ENCODE measurements at places on chromosomes 5 and 9.
A peak's percentile ranks its signal among the peaks of the same experiment; 100 is the strongest.

GRCh38 chr9:108086624-108087023 is 597.1 kb upstream of the KLF4 start:
- no peak for DNase-seq

DNA sequence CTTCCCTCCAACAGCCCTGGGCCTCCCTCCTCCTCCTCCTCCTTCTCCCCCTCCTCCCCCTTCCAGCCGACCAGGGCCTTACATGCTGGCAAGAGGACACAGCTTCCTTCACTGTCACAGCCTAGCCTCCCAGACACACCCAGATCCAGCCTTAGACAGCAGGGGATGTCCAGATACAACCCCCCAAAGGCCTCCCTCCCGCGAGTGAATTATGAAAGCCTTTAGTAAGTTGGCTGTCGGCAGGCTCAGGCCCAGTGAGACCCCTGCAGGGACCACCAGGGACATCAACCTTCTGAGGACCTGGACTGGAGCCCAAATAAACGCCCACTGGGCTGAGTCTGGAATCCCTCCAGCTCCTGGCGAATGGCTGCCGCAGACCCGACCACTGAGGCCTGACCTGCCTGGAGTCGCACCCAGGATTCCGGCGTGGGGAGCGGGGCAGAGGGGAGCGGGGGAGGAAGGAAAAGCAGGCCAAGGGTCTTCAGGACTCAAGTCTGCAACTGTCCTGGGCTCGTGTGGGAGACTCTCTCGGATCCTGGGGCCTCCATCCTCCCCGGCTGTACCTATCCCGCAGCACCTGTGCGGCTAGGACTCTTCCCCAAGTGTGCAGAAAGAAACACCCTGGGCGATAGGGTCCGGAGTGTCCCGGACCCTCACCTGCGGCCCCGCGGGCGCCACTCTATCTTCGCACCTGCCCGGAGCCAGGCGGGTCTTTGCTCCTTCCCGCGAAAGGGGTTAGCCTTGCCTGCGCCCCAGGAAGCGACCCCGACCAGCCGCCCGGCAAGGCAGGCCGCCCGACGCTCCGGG is 705 bp downstream of the SEPTIN8 start:
- DNase-seq = no peak

DNA sequence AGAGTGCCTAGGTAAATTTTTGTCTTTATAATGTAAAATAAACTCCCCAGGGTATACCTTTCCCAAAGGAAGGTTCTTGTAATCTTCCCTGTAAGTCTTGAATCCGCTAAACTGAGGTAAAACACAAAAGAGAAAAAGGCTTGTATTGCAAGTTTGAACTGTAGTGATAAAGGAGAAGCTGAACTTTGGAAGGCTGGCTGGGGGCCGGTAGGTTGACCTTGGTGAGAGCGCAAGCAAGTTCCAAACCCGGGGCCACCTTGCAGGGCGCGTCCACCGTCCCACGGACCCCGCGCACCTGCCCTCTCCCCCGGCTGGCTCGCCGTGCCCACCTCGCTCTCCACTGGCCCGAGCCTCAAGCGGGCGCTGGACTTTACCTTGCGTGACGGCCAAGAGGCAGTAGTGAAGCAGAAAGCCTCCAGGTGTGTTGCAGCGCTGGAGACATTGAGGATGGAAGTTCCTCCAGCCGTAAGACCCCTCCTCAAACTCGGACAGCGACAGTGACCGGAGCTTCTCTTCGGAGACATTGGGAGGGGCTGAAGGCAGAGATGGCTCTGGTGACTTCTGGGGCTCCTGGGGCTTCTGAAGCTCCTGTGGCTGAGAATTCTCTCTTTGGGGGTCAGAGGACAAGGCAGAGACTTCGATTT is 428 bp downstream of the SLCO4C1 start:
- DNase-seq = no peak

- no peak for DNase-seq
These were observed 207.7 kb downstream of the FRMD3 start for GRCh38 chr9:83330207-83331196.

DNA sequence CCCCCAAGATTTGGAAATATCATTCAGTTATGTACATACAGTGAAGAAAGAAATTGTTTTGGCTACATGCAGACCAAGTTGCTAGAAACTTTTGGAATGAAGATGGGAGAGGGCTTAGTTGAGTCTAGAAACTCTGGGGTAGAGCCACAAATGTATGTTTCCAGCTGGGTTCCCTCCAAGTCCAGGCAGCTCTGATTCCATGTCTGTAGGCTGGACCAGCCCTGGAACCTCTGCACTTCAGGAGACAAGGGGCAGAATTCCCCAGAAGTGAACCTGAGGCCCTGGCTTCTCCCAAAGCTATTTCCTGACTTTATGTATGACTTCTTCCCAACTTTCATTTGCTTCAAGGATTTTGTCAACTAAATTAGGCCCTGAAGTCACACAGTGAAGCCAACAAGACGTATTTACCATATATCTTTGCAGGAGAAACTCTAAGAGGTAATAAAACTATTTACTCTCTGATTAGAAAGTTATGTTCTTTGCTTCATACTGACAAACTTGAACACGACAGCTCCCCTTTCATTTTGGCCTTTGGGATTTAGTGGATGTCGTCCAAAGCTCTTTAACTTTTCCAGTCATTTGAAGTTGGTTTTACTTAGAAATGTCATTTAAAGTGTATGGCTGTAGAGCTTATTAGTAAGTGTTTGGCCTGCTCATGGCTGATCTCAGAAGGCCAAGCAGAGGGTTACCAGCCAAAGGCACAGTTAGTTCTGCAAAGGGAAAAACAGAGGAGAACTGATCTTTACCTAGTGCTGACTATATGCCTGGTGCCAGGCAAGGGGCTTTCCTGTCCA is 152.0 kb upstream of the SLC28A3 start:
- no peak for DNase-seq

DNA sequence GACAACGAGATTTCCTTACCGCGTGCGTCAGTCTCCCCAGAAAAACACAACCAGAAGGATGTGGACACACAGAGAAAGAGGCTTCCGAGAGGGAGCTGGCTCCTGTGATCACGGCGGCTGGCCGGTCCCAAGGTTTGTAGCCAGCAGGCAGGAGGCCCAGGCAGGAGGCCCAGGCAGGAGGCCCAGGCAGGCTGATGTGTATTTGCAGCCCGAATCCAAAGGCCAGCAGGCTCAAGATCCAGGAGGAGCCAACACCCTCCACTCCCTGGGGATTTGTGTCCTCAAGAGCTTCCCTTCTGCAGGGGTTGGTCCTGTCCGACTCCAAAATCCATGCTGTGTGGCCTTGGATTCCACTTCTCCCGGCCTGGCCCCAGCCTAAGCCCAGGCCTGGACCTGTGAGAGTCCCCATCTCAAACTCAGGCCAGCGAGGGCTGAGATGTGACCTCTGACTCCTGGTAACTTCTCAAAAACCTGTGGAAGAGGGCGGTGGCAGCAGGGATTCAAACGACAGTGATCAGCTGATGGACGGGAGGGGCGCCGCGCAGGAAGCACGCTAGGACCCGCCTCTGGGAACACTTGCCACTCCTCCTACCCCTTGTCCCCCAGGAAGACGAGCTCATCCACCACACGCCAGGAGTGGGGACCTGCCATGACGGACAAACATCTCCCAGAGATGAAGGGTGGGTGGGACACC is 75.0 kb upstream of the PPP1R26 start:
- no peak for DNase-seq

GRCh38 chr5:72441862-72442540 is 65.2 kb downstream of the ZNF366 start:
- DNase-seq = no peak

GRCh38 chr5:125578551-125578950 is 832.1 kb upstream of the ZNF608 start:
- no peak for DNase-seq

GRCh38 chr9:98755006-98755618 is 41.2 kb downstream of the ANKS6 start:
- DNase-seq = no peak

DNA sequence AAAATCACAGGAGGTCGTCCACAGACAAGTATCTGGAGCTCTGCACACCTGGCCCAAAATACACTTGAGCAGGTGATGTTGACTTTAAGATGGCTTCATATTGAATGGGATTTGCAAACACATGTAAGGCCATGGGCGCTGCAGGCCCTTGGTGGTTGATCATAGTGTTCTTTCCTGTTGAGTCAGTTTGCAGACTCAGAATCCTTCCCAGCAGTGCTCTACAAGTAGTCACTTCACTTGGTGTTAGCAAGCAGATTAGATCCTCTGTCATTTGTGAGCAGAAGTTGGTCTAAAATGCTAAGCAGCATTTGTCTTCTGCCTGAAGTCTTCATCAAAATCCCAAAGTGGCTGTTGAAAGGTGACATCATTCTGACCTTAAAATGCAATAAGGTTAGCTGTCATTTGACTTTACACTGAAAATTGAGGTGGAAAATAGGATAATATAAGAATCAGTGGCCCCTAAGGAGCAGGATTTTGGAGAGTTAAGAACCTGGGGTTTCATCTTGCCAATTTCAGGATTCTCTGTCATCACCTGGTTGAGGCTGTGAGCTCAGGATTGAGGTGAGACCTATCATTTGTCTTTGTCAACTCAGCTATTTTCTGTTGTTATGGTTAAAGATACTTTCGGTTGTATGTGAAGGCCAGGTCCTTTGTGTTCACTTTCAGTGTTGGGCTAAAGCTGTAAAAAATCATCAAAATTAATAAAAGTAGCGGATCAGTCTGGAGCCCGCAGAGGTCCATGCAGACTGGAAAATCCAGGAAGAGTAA is 114.5 kb downstream of the LRRC70 start:
- no peak for DNase-seq

GRCh38 chr9:129693741-129694140 is 28.3 kb downstream of the PRRX2 start:
- no peak for DNase-seq

DNA sequence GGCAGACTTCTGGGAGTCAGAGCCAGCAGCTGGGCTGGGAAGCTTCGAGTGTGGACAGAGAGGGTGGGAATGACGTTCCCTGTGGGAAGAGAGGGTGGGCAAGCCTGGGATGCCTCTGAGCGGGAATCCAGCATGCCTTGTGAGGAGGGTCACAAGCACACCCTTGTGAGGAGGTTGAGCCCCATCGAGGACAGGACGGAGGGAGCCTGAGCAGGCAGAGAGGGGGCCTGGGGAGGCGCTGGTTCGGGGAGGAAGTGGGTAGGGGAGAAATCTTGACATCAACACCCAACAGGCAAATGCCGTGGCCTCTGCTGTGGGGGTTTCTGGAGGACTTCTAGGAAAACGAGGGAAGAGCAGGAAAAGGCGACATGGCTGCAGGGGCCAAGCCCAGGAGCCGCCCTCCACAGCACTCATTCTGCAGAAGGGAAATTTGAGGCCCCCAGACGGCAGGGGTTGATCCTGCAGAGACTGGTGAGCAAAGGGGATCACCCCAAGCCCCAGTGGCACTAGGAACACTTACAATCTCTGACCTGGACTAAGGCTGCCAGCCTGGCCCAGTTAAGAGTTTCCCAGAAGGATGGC is 1.1 kb upstream of the IL13 start:
- no peak for DNase-seq

- DNase-seq = peak; percentile 100
These were observed at the start of the genes BAG1 and CHMP5 for GRCh38 chr9:33264473-33265177. BAG1 (minus strand) TSS chr9:33264708. CHMP5 (plus strand) TSS chr9:33265049; CDS start chr9:33265079, 30 bp downstream.

DNA sequence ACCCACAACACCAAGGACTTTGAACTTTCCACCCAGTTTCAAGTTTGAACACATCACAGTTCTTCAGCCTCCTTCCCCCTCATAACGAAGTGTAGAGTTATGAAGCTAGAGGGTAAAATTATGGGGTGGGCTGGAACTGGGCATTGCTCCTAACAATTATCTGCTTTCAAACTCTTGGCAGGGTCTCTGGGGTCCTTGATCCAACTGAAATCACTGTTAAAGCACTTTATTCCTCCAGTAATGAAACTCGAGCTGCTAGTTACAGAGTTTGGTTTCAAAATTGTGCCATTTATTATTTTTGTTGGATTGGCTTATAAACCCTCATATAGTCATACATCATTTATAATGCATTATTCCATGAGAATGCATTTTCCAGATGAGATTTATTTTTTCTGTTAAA is 158.5 kb downstream of the RGS3 start:
- DNase-seq = no peak

GRCh38 chr9:92349771-92350739 is 24.3 kb downstream of the CENPP start:
- DNase-seq = no peak

- no peak for DNase-seq
These were observed 1.5 kb downstream of the FAM78A start for GRCh38 chr9:131274674-131275331.

DNA sequence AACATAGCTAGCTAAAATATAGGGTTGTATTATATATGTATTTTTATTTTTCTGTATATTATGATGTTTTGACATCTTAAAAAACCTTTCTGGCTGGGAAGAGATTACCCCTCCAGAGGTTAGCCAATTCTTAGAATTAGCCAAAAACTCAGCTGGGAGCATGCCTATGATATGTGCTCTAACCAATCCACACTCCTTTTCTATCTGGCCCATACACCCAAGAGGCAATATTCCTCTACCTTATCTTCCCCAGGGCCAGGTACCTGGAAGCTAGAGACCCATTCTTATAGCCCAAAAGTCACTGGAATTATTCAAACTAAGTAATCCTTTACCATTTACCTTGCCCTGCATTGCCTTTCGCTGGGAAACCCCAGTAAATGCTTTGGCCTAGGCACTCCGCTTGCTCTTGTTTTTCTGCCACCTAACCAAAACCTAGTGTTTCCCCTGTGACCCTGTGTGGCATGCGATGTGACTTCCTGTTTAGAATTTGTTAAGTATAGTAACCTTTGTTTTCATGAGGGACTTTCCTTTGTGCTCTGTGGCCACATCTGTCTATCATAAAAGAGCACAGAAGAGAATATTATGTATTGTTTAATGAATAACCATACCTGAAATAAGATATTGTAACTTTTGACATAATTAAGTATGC is 37.4 kb downstream of the CSNK1G3 start:
- peak; percentile 34 for DNase-seq

DNA sequence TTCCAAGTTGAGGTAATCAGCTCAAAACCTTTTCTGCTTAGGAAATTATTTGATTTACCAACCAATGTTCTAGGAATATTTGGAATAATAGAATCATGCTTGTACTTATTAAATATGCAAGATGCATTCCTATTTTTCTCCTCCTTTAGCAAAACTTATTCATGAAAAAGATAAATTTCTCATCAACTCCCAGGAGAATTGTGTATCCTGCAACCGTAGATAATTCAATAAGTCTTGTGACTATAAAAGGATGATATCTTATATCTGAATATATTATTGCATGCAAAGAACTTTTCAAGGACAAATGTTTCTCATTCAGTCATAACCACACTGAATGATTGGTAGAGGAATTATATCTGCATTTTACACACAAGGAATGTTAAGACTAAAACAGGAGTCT is 84.9 kb upstream of the CCNG1 start:
- DNase-seq = no peak

DNA sequence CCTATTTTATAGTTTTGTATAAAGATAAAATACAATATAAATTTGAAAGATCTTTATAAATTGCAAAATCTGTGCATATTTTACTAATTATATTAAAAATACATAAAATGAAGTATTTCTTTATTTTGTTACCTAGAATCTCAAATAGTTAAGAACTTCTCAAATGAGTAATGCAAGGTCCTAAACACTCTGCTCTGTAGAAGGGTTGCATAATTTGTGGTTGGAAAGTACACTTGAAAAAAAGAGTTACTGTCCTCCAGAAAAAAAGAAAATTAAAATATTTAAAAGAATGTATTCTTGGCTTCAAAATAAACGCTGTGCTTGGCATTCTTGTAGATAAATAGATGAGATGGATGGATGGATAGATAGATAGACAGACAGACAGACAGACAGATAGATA is 428.8 kb upstream of the CDH6 start:
- no peak for DNase-seq

GRCh38 chr5:113090336-113091106 is 113.9 kb downstream of the DCP2 start:
- no peak for DNase-seq

Measured in activated CD4-positive, alpha-beta T cell treated with anti-CD3 and anti-CD28 coated beads, Interleukin-2, amount 50 U/mL, for 1 hour (primary cell).